MCF 10A (cell line): ENCODE measurements at places on chromosomes 6 and 20. TPM values are rescaled to one million over a fixed set of nuclear protein-coding genes. Genes with fewer than 3 reads are reported as not detected.

HRH3 gene
- total RNA-seq, result not detected in 2 replicates

OOEP gene
- not detected in 2 replicates for total RNA-seq

DUSP15 gene
- not detected in 2 replicates for total RNA-seq

GLP1R gene
- total RNA-seq, result not detected in 2 replicates

HTR1E gene
- not detected in 2 replicates for total RNA-seq
